ENCODE measurements at places on chromosomes 13 and 19.

DNA sequence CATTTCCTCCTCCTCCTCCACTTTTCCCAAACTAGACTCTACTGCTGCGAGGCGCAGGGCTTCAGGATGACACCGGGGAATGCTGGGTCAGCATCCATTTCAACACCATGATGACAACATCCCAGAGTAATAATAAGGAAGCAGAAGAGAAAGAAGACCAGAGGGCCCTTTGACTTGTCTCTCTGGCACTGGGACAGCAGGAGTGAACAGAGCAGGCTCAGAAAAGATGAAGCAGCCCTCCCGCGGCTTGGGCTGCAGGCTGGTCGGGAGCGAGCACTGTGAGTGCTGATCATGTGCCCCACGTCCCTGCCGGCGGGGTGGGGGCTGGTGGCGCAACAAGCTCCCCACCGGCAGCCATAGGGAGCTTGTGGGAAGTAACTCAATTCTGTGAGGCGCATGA is 30.5 kb downstream of the RANBP3 start:
- DNase-seq: no peak

- no peak for DNase-seq
Measured at GRCh38 chr19:17283504-17283996, 1.8 kb downstream of the ANKLE1 start.

DNA sequence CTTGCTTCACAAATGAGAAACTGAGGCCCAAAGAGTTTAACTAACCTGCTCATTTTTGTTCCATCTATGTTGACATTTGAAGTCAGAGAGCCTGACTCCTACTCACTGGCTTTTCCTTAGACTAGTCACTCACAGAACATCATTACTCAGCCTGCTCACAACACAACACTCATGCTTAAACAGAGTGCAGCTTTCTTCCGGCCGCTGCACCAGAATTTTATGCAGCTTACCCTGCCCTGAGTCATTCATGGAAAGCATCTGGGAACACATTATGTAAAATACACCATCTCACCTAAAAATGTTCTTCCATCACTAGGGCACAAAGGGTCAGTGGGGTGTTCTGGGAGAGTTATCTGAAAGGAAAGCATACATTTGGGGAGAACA is 303.4 kb downstream of the SPRY2 start:
- DNase-seq: peak; percentile 25

- DNase-seq: no peak
Measured at GRCh38 chr13:30172593-30173302, 134.6 kb downstream of the KATNAL1 start.

GRCh38 chr19:47391510-47392223 is 27.7 kb downstream of the MEIS3 start:
- peak; percentile 51 for DNase-seq

DNA sequence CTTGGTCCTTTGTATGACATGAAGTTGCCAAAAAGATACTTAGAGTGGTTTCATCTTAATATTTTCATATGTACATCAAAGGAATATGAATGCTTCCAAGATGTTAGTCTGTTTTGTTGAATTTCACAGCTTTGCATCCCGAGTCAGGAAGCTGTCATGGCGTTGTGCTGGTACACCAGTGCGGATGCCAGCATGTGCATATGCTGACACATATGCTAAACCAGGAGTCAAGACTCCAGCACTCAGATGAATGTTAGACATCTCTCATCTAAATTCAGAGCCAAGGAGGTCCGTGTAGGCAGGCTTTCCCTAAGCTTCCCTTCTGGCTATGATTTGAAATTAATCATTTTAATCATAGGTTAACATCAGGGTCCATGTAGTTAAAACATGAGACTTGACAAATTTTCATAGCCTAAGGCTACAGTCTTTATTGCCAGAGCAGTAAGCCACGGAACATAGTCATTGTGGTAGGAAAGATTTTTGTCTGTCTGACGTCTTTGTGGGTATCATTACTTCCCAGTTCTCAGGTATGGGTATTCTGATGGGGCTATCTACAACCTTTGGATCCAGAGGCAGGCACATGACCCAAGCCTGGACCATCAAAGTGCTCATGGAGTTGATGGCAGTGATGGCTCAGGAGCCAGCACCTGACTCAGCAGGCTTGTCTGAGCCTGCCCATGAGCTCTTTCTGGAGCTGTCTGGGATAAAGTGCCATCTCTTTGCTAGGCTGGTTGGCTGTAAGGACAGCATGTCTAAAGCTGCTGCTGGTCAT is 246.1 kb downstream of the KCNRG start:
- no peak for DNase-seq

DNA sequence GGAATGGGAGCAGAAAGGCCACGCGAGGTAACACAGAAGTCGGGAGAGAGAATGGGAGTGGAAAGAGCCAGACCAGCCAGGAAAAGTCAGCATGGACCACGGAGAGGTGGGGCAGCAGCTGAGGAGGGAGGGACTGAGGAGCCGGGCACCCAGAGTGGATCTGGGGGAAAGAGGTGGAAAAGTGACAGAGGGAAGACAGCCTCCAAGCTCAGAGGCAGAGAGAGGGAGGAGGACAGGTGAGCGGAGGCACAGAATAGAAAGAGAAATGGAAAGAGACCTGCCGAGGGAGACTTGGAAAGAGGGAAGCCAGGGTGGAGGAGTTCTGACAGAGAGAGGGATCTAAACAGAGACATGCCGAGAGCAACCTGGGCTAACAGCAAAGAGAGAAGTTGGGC is 1.6 kb downstream of the GRIK5 start:
- no peak for DNase-seq
